ENCODE measurements at places on chromosomes 11 and 22.

- peak; percentile 98 for DNase-seq
Measured at GRCh38 chr11:62787005-62787759, at the start of gene TMEM179B. Gene TMEM179B (plus strand): TSS chr11:62787402. CDS start chr11:62787432, 30 bp downstream.

DNA sequence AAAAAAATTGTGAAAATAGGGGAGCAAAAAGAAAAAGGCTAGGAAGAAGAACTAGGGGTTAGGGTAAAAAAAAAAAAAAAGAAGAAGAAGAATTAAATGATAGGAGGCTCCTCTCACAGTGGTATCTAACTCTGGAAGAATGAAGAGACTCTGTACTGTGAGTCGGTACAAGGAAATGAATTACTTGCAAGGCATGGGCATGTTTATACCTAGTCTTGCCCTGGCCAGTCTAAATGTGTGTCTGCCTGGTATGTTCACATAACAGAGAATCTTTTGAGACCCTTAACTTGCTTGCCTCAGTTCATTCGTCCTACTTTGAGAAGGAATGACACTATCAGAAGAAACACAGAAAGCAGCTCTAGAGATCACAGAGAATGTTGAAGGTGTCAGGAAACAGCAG lies 159.6 kb downstream of the SWAP70 start:
- DNase-seq, result no peak

- no peak for DNase-seq
Measured at GRCh38 chr11:95706974-95707387, 82.6 kb downstream of the FAM76B start.

GRCh38 chr11:73239111-73239521 lies 21.0 kb downstream of the P2RY2 start:
- no peak for DNase-seq

GRCh38 chr22:19892257-19892879 lies 37.7 kb upstream of the GNB1L start:
- DNase-seq, result no peak

DNA sequence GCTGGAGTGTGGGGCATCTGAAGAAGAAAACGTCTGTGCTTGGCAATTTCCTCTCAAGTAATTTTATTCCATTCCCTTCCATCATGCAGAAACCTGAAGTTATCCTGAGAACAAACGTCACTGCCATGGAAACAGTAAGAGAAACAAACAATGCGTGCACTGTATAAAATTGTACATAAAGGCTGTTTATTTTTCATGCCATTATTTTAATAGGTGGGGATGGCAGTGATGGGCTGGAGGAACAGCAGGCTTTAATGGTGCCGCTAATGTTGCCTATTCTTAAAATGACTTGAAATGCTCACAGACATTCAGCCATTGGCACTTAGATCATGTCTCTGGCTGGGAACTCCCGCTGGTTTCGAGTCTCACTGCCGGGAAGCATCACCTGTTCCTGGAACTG lies 7.5 kb upstream of the SEZ6L start:
- no peak for DNase-seq

DNA sequence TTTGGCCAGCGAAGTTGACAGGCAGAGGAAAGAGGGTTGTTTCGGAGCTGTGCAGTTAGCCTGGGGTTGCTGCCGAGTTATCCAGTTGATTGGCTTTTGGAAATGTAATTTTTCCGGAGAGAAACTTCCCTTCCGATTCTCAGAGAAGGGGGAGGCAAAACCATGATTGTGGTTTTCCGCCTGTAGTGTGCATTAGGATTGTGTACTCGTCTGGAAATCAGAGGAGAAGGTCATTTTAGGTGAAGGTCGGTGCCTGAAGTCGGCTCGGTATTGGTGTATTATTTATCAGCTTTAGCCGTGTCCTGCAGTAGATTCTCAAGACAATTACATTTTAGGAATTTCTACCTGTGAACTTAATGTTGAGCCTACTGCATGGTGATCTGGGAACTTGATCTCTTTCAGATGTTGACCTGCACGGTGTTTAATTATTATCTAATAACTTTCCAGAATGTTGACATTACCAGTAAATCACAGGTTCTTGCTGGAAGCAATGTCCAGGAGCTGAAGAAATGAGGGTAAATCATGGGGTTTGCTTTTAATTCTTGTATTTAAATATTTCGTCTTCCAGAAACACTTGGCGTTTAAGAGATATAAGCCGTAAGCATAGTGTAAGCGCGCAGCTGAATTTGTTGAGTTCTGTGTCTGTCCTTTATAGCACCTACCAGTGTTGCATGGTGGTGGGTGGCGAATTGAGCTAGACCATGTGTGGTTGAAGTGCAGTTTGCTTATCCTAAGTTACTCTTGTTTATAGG lies 1.3 kb downstream of the ARHGEF12 start:
- no peak for DNase-seq

DNA sequence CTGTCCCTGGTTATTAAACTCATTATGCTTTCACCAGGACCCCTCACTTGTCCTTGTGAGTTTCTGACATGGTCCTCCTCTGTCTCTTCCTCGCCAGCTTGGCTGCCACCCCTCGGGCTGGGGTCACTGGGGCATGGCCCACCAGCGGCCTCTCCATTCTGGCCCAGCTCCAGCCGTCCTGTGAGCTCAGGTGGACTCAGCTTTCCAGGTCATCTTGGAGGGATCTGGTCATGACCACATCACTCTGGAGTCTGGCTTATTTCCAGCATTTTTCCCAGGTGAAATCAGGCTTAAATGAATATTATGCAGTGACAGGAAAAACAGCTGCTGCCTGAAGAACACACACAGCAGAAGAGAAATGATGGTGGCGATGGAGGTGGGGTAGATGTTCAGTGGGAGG lies 224.5 kb downstream of the ADAMTS15 start:
- no peak for DNase-seq

GRCh38 chr22:44400763-44401060 lies 88.0 kb upstream of the SHISAL1 start:
- DNase-seq, result no peak

DNA sequence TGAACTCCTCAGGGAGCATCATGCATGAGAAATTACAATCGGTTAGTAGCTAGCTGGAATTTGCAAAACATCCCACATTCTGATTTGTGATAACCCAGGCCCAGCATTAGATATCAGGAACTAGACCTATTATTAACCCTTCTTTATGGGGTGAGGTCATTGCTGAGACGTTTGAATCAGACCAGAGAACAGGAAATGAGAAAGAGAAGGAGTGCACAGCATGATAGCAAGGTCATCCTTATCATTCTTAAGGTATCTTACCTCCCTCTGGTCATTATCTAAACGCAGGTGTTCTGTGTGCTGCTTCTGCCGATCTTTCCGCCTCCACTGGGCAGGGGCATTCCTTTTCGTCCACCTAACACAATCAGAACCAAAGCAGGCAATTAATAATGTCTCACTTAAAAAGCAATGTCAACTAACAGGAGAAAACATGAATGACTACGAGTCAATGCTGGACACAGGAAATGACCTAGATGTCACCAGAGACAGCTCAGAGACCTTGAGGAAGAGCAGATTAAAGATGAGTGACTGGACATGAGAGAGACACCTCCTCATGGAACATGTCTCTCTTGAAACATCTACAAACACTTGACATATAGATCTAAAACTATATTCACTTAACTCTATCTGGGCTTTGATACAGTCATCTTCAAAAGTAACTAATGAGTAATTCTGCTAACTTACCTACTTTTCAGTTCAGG lies 78.3 kb upstream of the SCUBE2 start:
- no peak for DNase-seq

DNA sequence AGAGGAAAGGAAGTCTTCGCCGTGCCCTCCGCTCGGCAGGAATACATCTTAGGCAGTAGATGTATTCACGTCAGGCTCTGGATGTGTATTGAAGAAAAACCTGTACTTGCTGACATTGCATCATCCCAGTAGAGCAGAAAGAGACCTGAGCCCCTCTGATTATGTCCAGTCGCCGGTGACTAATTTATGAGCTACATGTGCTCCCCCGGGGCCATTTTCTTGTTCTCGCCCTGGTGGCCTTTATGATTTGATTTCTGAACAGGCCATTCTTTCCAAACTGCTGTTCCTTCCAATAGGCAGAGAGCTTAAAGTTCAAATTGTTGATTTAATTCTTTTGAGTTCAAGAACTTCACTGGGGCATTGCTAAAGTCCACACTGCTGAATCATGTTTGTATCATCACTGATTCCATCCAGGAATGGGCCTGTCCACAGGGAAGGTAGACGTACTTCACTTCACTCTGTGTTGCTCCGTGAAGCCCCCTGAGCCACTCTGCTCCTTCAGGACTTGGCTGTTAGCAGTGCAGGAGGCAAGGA lies 137.3 kb upstream of the RASSF10 start:
- no peak for DNase-seq

DNA sequence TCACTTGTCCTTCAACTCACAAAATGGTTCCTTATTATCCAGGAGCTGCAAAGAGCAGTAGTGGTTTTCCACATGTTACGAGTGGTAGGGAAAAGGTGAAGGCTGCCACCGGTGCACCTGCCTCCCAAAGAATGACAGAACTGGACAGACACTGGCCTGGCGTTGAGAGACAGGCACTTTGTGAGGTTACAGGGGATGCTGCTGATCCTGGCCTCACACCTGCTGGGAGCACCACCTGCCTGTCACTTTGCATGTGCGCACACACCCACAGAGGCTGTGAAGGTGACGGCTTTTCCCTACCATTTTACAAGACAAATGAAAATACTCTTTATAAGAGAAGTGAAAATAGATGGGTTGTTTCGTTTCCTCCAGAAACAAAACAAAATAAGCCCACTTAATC lies 175.3 kb upstream of the B3GAT1 start:
- no peak for DNase-seq

- DNase-seq, result no peak
Measured at GRCh38 chr11:64844330-64845128, at the start of gene CDC42BPG. Gene CDC42BPG (minus strand): TSS chr11:64844653. CDS start chr11:64844569, 84 bp downstream.

DNA sequence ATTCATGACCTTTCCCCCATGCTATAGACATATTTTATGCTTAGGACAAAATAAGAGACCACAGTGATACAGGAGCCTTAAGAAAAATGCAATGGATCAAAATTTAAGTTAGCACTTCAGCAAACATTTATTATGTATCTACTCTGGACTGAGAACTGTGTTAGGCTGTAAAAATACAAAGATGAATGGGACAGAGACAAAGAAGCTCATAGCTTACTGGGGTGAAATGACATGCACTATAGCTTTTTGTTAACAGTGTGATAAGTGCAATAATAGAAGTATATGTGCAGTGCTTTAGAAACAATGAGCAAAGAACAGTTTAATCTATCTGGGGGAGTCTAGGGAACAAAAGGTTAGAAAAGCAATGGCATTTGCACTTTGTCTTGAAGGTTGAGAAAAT lies 1543.1 kb downstream of the FAM181B start:
- no peak for DNase-seq
